Calu3 (cell line): ENCODE measurements at places on chromosomes 6 and 20. TPM values are rescaled to one million over a fixed set of nuclear protein-coding genes. Genes with fewer than 3 reads are reported as not detected.

The CST2 gene
- total RNA-seq = not detected in 2 replicates

The MAS1 gene
- not detected in 2 replicates for total RNA-seq

The HTR1E gene
- total RNA-seq = not detected in 2 replicates

The SLC22A1 gene
- total RNA-seq = 4.5 and 5.0 TPM in 2 replicates

The SLC35D3 gene
- not detected in 2 replicates for total RNA-seq

The ADAM33 gene
- total RNA-seq = not detected in 2 replicates

The ZNF322 gene
- total RNA-seq = 25.1 and 27.1 TPM in 2 replicates

The SLC2A10 gene
- total RNA-seq = 24.0 and 24.9 TPM in 2 replicates

The ECT2L gene
- not detected in 2 replicates for total RNA-seq

The NSFL1C gene
- total RNA-seq = 81.0 and 86.3 TPM in 2 replicates

The COL11A2 gene
- total RNA-seq = 1.8 TPM in 2 replicates

The RNF146 gene
- 21.9 and 24.1 TPM in 2 replicates for total RNA-seq

The PSORS1C1 gene
- 9.4 and 11.0 TPM in 2 replicates for total RNA-seq

The BICRAL gene
- total RNA-seq = 17.6 and 19.2 TPM in 2 replicates

The PDE10A gene
- 22.5 and 23.7 TPM in 2 replicates for total RNA-seq

The BMP6 gene
- total RNA-seq = 0.17 and 0.27 TPM in 2 replicates

The NTSR1 gene
- not detected in 2 replicates for total RNA-seq

The GRM1 gene
- 0.12 TPM in 1 of 2 replicates, not detected in the other for total RNA-seq

The BTN1A1 gene
- not detected in 2 replicates for total RNA-seq

The OR2H2 gene
- total RNA-seq = not detected in 2 replicates

The TDRD6 gene
- 0.07 and 0.10 TPM in 2 replicates for total RNA-seq

The OXT gene
- not detected in 2 replicates for total RNA-seq

The FAXC gene
- total RNA-seq = 0.83 and 1.5 TPM in 2 replicates

The CLVS2 gene
- not detected in 2 replicates for total RNA-seq

The SYCP2 gene
- 56.0 and 58.1 TPM in 2 replicates for total RNA-seq

The TSPO2 gene
- total RNA-seq = not detected in 2 replicates

The RAET1E gene
- total RNA-seq = 0.22 TPM in 1 of 2 replicates, not detected in the other

The SYNJ2 gene
- 26.8 and 29.1 TPM in 2 replicates for total RNA-seq

The FAM83C gene
- total RNA-seq = 0.12 TPM in 1 of 2 replicates, not detected in the other

The OR2B6 gene
- 0.78 and 1.5 TPM in 2 replicates for total RNA-seq

The MBOAT1 gene
- total RNA-seq = 39.9 and 47.8 TPM in 2 replicates

The PRIM2 gene
- total RNA-seq = 31.8 and 32.3 TPM in 2 replicates

The TTLL9 gene
- total RNA-seq = not detected in 2 replicates

The SLC22A7 gene
- total RNA-seq = not detected in 2 replicates

The GSTA3 gene
- total RNA-seq = not detected in 2 replicates

The SLC17A1 gene
- total RNA-seq = not detected in 2 replicates

The FAM50B gene
- 5.8 and 7.8 TPM in 2 replicates for total RNA-seq

The ERVFRD-1 gene
- not detected in 2 replicates for total RNA-seq

The CHRNA4 gene
- not detected in 2 replicates for total RNA-seq
